Psoas muscle (tissue), 8 donors: ENCODE measurements at places on chromosomes 12 and 14. TPM values are rescaled to one million over a fixed set of nuclear protein-coding genes. Genes with fewer than 3 reads are reported as not detected.

DNA sequence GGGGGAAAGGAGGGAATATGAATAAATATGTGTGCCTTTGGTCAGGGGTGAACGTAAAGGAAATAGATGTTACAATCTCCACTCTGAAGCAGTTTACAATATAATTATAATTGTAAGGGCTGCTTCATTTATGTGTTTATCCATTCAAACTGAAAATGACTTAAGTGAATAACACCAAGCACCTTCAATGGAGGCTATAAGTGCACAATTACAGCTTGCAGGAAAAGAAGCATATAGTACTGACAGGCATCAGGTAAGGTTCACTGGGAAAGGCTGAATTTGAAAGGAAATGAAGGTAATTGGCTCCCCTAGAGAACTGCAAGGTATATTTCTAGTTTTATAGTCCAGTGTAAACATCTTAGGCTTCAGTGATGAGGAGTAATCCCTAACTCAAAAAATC, 192.7 kb downstream of the STXBP6 start:
- DNase-seq = no peak

GRCh38 chr12:54956322-54956721, 28.2 kb downstream of the TESPA1 start:
- no peak for DNase-seq

JAG2 gene
- 26.6 TPM for total RNA-seq

DEGS2 gene
- not detected for total RNA-seq

- DNase-seq = no peak
These were observed 11.5 kb downstream of the ADGRD1 start for GRCh38 chr12:130965214-130965613.

SLC7A7 gene
- 1.3 TPM for total RNA-seq

BATF gene
- total RNA-seq = not detected

DNA sequence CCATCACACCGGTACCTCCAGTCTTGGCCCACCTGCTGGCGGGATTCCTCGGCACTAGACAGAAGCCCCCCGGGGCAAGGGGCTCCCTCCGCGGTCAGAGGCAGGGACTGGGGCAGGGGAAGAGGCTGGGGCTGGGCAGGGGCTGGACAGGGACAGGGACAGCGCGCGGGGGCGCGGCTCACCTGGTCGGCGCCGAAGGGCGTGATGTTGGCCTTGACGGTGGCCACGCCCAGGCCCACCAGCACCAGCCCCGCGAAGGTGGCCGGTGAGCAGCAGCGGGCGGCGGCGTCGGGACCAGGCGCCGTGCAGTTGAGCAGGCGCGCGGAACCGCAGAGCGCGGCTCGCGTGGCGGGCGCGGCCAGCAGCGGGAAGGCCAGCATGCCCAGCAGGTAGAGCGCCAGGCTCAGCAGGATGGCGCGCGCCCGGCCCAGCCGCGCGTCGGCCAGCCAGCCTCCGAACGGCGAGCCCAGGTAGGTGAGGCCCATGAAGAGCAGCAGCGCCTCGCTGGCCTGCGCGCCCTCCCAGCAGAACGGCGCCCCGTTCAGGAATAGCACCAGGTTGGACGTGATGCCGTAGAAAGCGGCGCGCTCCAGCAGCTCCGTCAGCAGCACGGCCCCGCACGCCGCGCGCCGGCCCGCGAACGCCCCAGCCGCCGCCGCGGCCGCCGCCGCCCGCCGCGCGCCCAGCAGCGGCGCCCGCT, 392 bp downstream of the SLC15A4 start:
- no peak for DNase-seq
